ENCODE measurements at places on chromosomes 5 and 9.
A peak's percentile ranks its signal among the peaks of the same experiment; 100 is the strongest.

DNA sequence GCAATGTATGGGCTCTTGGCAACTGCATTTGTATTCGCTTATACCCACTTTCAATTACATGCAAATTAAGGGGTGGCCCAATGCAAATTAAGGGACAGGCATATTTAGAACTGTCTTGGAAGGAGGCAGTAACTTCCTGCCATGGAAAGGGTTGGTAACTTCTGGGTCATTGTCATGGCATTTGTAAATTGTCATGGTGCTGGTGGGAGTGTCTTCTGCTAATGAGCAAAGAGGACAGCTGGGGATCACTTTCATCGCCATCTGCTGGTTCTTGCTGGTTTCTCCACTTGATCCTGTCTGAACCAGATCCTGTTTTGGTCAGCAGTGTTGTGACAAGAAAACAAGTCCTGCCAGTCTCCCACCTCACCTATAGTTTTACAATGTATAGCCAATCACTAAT, 23.3 kb upstream of the UGT3A2 start:
- DNase-seq: peak; percentile 72

GRCh38 chr9:17130291-17130690, 4.5 kb upstream of the CNTLN start:
- no peak for DNase-seq

- no peak for DNase-seq
Measured at GRCh38 chr9:79346350-79347020, 225.3 kb upstream of the TLE4 start.

DNA sequence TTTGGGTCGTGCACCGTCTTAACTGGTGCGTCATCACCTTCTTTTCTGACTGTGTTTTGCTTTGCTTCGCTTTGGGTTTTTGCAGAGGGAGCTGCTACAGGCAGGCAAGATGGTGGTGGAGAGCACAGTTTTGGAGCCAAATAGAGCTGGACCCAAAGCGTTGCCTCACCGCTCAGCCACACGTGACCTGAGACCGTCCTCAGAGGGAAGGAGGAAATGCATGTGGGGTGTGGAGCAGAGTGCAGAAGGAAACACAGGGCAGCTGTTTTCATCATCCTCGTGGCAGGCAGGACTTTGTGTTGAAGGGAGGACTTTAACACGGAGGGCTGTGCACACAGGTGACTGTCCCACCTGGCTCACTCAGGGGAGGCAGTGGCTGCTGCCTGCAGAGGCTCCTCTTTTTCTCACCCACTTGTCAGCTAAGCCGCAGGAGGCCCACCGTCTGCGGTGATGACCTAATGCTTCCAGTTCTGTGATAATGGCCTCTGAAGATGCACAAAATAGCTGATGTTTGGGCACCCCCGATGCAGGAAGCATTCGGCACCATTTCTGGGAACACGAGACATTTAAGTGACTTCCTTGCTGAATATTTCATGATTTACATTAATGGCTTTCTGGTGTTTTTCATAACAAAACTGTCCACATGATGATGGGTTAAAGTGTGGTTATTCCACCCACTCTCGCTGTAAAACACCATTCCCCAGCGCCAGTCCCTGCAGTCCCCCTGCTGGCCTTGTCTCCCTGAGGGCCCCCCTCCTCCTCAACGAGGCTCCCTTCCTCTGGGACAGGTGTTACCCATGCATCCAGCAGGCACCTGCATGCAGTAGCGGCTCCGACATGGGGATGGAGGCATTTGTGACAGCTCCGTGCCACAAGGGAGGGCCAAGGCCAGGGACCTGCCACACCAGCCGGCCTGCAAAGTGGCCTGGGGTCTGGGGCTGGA, 12.4 kb upstream of the UBAC1 start:
- peak; percentile 51 for DNase-seq

DNA sequence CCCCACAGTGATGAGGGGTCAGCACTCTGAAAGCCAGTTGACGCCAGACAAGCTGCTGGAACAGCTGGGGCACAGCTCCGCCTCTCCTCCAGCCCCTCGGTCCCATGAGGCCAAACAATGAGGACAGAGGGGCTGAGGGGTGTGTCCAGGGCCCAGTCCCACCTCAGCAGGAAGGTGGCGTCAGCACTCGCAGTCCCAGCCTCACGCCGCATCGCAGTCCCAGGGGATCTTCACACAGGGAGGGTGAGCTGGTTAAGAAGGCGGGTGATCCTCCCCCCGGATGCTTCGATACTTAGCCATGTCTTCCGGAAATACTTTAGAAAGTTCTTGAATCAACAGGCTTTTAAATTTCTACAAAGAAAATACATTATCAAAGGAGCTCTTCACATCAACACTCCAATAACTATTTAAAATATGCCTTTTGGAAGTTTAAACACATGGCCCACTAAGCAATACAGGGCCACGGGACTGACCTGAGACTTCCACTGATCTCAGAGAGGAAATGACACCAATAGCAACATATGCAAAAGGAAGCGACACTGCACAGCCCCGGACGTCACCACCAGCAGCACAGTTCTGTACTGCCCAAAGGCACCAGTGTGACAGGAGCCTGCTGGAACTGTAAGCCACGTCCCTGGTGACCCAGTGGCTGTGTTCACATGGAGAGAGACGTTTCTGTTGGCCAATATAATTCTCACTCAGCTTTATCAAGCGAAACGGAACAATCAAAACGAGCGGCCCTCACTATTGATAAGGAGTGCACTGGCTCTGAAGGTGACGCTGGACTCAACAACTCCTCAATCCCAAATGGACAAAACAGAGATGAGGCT, 5.9 kb downstream of the MED10 start:
- DNase-seq: no peak

DNA sequence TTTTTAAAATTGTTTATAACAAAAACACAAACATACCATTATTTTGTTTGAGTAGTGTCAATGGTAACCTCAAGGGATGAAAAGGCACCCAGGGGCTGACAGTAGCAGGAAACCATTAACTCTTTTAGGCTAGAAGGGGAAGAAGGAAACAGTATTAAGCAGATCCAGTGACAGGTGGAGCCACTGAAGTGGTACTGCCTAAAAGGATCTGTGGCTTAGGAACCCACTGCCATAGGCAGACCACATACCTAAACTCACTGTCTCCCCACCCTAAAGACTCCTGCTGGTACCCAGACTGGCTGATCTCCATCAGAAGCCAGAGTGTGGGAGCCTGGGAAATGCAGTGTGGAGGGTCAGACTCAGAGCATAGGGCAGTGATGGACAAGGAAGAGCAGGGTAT, 13.5 kb downstream of the RLN1 start:
- no peak for DNase-seq

GRCh38 chr9:133673258-133673655, 37.1 kb downstream of the DBH start:
- no peak for DNase-seq

- no peak for DNase-seq
Measured at GRCh38 chr9:129849901-129850300, 14.6 kb downstream of the USP20 start.

DNA sequence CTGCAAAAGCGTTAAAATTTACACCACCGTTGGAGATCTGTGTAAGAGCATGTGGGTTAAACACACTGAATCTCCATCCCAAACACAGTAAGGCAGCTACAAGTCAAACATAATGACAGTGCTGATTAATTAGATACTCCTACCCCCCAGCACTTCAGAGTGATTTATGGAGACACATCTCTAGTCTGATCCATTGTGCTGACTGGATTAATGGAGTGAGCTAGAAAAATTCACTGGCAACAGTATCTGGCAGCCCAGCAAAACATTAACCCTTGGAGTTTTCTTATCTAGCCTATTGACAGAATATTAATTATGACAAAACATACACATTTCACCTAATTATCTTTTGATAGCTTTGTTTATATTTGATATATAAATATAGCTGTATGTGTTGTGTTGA, 188.6 kb upstream of the ISL1 start:
- no peak for DNase-seq

DNA sequence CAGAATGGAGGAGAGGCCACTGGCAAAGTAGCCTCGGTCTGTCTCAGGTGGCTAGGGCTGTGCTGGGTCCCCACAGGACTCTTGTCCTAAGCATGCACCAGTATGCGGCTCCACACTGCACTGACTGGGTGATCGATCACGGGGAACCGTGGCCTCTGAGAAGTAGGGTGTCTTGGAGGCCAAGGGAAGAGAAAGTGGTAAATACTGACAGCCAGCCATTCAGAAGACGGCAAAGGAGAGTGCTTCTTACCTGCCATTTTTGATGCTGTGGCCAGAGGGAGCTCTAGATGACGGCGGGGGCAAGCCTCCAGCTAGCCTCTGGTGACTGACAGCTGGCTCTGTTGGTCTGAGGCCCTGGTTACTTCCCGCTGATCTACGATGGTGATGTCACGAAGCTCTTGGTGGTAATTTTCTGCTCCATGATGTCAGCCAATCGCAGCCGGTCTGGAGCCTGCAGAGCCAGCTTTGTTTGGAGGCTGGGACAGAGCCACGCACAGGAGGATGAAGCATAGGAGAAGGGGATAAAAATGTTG, 40.4 kb upstream of the GADD45G start:
- DNase-seq: peak; percentile 60

DNA sequence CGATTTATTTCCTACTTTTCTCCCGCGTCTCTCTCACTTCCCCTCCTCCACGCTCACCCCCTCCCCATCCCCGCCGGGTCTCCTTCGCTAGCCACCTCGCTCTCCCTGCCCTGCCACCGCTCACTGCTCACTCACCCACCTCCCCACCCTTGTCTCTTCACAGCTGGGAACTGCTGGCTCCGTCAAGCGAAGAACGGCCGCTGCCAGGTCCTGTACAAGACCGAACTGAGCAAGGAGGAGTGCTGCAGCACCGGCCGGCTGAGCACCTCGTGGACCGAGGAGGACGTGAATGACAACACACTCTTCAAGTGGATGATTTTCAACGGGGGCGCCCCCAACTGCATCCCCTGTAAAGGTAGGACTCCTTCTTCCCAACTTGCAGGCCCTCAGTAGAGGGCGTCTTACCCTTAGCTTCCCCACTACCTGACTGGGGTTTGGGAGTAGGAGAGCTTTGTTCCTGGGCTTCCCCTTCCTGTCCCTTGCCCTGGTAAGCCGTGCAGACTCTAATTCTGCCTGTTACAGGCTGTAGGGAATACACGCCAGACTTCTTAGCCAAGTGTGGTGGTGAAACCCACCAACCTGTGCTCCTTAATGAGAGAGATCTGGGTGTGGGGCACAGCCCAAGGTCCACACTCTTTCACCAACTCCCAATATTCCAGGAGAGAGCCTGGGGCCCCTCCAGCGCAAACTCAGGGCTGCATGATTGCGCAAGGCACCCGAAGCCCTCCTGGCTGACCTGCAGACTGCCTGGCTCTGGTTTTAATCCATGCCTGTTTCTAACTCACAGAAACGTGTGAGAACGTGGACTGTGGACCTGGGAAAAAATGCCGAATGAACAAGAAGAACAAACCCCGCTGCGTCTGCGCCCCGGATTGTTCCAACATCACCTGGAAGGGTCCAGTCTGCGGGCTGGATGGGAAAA, 2.5 kb downstream of the FST start:
- no peak for DNase-seq

DNA sequence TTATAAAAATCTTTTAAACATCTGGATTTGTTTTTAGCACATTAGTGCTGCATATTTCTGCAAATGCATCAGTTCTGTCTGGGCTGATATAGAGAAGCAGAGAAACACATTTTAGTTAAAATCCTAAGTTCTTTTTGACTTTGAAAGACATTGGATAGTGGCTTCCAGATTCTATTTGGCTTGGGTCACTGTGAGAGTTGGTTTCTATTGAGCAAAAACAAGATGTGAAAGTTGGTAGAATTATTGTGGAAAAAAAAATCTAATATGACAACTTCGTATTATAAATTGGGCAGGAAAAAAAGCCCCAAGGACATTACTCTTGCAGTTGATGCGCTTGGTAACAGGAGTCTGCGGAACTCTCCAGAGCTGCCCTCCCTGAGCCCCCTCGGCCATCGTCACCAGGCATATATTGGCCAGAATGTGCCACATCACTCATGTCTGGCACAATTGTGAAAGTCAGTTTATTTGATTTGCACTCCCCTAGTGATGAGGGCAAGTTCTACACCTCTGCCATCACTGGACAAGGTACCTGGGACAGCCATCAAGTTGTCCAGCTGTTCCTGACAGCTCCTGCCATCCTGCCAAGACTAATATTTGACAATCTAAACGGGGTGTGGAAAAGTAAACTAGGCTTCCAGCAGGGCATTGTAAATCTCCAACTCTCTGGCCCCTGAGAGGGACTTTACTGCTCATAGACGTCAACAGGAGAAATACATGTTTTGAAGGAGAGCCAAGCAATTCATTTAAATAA, 334.5 kb downstream of the TENT4A start:
- DNase-seq: no peak

- no peak for DNase-seq
Measured at GRCh38 chr5:128490761-128491160, 47.3 kb downstream of the FBN2 start.

GRCh38 chr5:43232943-43233833, 41.2 kb downstream of the NIM1K start:
- no peak for DNase-seq

GRCh38 chr5:4855880-4856279, 284.2 kb upstream of the ADAMTS16 start:
- DNase-seq: no peak

DNA sequence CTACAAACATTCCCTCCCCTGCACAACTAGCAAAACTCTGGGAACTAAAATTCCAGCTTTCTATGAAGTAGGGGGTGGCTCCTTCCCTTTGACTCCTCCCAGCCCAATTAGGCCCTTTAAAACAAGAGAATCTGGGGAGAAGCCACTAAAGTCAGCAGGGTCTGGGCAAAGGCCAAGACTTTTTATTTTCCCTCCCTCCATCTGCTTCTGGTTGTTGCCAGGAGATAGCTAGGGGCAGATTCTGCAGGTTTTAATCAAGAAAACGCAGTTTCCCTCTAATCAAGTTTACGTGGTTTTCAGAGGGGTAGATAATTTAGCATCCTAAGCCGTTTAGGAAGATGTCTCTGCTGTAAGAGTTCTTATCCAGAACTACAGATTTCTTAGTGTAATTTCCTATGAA, 114.5 kb upstream of the CDH6 start:
- peak; percentile 11 for DNase-seq

- DNase-seq: peak; percentile 50
Measured at GRCh38 chr5:855771-856530, 5.2 kb upstream of the ZDHHC11 start.

GRCh38 chr9:112618385-112619009, 99.4 kb downstream of the INIP start:
- no peak for DNase-seq

DNA sequence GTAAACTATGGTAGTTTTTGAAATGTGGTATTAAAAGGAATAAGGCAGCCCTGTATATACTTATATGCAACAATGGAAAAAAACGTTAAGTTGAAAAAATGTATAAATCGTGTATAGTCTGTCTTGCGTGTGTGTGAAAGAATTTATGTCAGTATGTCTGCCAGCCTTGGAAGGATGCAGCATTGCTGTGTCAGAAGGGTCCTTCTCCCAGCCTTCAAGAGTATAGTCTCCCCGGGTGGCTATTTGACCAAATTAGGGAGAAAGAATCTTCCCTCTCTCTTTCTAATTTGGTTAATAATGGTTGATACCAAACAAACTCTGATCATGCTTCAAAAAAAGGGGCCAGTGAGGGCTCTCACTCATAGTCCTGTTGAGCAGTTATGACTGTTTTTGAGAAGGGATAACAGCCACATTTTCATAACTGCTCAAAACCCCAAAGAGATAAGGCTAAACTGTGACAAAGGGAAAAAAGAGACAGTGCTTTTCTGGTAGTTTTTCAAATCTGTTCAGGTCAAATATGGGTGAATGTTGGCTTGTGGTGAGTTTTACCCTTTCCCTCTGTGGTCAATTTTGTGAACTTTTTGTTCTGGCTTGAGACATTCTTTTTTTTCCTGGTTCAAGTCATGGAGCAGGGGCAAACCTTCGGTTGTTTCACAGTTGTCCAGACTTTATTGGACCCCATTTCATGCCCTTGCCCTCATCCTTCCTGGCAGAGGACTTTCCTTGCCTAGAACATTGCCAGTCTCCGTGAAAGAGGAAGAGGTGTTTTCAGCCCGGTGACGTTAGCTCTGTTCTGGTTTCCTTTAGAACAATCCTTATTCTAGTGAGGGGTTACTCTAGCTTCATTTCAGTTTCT, 21.0 kb downstream of the SNX30 start:
- DNase-seq: peak; percentile 61
